Germinal center (tissue), 1 donor: ENCODE measurements at places on chromosomes 13 and 19.

DNA sequence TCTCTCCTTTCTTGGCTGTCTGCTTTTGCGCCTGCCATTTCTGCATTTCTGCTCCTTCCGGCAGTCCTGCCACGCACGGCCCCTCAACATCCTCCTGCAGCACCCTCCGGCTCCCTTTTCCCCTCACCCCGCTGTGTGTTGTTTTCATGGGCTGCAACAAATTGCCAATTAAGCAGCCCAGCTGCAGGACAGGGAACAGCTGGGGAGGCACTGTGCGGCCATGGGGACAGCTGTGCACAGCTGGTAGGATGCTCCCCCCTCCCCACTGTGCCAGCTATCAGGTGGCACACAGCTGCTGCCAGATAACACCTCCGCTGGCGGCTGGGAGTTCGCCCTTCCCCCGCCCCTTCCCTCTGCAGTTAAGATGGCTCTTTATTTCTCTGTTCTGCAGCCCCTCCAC lies 25.4 kb downstream of the LYL1 start:
- no peak for DNase-seq

DNA sequence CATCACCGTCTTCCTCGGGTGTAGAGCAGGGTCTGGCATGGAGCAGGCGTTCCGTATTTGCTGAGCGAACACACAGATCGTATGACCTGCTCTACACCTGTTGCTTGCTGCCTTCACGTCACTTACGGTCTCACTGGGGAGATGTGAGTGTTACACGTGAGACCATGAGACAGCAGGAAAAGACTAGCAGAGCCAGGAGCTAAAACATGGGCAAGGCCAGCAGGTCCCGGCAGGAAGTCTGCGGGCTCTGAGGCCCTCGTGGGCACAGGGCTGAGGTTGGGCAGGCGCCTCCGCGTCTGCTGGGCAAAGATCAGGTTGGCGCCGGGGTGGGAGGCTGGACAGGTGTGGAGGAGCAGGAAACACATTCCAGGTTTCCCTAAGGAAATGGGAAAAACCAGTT lies 19.7 kb upstream of the GTF3A start:
- DNase-seq, result no peak

DNA sequence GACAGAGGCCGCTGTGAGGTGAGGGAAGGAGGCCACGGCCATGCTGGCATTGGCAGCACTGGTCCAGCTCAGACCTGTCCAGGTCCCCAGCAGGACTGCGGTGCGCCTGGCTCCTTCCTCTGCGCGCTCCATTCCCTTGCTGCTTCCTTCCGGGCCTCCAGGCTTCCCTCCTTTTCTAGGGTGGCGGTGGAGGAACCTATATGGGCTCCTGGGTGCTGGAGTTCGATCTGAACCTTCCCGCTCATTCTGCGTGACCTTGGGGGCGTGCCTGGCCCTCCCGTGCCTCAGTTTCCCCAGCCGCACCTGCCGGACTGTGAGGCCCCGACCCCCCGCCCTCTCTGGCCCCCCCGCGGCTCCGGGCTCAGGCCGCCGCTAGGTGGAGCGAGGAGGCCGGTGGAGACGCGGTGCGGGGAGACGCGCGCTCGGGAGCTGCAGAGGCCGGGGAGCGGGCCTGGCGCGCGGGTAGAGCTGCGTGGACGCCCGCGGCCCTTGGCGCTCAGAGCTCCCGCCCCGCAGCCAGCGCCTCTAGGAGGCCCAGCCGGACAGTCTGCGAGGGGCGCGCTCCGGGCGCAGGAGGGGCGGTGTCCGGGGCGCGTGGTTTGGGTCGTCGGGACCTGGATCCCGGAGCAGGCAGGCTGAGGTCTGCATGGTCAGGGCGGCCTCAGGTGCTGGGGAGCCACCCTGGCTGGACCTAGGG lies 29.9 kb downstream of the EFNA2 start:
- DNase-seq, result peak; percentile 58

- DNase-seq, result no peak
These were observed 67.1 kb upstream of the HTR2A start for GRCh38 chr13:46963904-46964303.
